ENCODE measurements at places on chromosomes 7 and 10.

DNA sequence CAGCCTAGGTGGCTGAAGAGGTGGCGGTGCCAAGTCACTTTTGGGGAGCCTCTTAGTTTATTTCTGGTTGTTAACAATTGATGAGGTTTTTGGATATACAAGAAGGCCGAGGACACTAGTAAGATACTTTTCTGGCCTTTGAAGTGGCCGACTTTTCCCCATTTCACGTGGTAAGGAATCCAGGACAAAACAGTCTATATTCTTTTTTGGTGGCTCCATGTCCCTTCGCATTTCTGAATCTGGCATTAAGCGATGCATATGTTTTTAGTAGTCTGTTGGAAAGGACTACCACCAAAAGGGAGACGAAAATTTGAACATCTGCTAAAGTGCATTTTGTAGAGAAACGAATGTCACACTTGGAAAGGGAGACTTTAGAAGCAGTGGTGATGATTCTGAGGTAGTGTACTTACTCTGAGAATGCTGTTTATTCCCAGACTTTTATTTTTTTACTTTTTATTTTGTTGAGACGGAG lies 1.5 kb downstream of the MLLT10 start:
- DNase-seq: no peak

GRCh38 chr10:71549766-71550533 lies 153.2 kb downstream of the CDH23 start:
- no peak for DNase-seq

DNA sequence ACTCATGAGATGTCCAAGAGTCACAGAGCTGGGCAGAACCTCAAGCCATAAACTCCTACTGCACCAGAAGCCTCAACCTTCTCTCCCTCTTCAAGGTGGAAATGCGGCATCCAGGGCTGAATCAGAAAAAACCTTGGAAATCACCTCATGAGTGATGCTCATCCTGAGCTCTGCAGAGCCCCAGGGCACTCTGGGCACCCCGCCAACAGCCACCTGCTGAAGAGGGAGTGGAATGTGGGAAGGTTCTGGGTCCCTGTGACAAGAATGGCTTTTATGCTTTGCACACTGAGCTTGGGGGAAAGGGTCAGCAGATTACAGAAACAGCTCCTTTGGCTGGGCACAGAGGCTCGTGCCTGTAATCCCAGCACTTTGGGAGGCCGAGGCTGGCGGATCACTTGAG lies 18.8 kb downstream of the NUDT1 start:
- DNase-seq: no peak

- DNase-seq: no peak
Observed at GRCh38 chr10:88170628-88171027, 307.2 kb downstream of the PTEN start.

DNA sequence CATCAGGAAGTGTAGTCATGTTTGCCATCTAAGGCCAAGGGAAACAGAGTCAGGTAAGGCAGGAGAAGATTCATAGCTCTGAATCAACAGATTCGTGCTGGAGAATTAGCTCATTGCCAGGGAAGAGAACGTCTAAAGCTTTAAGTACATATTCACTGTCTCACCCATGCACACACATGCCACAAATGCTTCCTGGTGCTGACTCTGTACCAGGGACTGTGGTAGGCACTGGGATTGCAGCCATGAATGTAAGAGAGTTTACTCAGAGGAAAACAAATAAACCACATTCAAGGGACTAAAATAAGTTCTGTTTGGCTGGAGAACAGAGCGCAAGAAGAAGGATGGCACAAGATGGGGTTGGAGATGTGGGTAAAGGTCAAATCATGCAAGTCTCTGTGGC lies 89.8 kb upstream of the HPS1 start:
- no peak for DNase-seq

DNA sequence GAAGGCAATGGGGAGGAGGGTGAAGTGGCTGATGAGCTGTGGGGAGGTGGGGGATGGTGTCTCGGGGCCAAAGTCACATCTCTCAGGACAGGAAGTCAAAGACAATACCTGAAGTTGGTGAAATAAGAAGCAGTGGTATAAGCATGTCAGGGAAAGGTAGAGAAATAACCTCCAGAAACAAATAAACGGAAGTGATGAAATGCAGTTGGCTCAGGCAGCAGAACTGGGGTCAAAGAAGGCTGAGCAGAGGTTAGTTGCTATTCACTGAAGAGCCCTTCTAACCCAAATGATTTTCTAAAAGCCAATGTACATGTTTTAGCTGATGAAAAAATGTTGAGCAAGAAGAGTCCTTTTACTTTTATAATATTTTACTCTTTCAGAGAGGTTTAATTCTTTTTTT lies 78.6 kb upstream of the ADRB1 start:
- no peak for DNase-seq

DNA sequence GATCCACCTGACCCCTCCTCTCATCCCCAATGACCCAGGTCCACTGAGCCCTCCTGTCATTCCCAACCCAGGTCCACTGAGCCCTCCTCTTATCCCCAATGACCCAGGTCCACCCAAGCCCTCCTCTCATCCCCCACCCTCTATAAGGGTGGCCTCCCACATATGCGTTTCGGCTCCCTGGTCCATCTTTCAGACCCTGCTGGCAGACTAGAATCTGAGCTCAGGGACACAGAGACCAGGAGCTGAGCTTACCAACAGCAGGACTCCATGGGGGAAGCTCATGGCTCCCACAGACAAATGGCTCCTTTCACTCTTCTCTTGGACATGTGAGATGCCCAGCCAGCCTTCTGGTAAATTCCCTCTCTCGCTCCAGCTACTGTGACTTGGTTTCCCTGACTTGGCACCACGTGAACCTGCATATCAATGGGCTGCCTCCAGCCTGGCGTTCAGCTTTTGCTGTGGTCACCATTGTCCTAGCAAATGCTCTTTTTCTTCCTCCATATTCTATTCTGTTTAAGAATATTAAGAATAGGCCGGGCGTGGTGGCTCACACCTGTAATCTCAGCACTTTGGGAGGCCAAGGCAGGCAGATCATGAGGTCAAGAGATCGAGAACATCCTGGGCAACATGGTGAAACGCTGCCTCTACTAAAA lies 24.8 kb upstream of the INPP5A start:
- no peak for DNase-seq

DNA sequence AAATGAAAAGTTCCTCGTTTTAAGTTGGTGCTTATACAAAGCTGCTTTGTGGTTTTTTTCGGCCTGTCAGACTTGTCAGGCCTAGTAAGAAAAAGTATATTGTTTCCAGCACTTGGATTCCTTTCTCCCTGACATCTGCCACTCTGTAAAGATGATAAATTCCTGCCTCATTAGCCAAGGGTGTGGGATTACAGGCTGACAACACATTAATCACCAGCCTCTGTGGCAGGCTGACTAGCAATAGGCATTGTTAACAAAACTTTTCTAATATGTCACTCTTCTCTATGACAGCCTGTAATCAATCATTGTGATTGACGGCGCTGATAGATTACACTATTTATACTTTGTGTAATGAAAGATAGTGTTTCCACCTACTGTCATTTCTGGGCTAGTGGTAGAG lies 682.5 kb downstream of the LRMDA start:
- no peak for DNase-seq

DNA sequence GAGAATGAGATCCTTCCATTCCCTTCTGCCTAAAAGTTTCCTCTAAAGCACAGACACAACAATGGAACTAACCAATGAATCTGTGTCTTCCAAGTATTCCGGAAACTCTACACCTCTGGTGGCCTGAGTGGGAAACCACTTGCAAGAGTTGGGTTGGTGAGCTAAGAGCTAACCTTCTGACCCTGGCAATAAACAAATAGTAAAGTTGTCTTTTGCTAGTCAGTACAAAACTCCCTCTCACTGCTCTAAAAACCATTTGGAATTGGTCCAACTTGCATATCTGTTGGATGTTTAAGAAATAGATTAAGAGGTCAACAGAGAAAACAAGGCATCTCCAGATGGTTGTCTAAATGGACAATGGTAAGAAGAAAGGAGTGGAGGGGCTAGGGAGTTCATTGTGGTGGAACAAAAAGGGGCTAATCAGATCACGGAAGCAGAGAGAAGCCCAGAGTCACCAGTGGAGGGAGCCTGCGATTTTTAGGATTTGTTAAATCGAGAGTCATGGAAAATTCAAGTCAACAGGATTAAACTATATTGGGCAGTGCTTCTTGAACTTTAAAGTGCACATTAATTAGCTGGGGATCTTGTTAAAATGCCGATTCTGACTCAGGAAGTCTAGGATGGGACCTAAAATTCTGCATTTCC lies 192.3 kb downstream of the EVX1 start:
- peak; percentile 58 for DNase-seq

GRCh38 chr10:61870526-61870895 lies 31.0 kb upstream of the ARID5B start:
- no peak for DNase-seq

GRCh38 chr10:123642697-123643096 lies 23.5 kb upstream of the GPR26 start:
- no peak for DNase-seq

- DNase-seq: no peak
Observed at GRCh38 chr7:116727432-116728009, 55.5 kb downstream of the MET start.
